ENCODE measurements at places on chromosomes 3 and 15.
A peak's percentile ranks its signal among the peaks of the same experiment; 100 is the strongest.

DNA sequence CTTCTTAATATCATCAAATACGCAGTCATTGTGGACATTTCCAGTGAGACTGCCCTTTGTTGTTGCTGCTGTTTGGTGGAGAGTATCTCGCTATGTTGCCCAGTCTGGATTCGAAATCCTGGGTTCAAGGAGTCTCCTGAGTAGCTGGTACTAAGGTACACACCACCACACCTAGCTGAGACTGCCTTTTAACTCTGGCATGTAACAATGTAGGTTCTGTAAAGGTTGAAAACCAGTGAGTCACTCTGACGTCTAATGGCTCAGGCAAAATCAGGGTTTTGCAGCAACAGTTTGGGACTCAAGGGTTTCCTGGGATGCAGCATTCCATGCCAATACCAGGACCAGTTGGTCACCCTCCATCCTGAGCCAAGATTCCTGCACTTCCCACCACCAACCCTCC is 52.2 kb downstream of the AQP9 start:
- no peak for DNase-seq

GRCh38 chr3:54165865-54166264 is 43.5 kb downstream of the CACNA2D3 start:
- DNase-seq: no peak

DNA sequence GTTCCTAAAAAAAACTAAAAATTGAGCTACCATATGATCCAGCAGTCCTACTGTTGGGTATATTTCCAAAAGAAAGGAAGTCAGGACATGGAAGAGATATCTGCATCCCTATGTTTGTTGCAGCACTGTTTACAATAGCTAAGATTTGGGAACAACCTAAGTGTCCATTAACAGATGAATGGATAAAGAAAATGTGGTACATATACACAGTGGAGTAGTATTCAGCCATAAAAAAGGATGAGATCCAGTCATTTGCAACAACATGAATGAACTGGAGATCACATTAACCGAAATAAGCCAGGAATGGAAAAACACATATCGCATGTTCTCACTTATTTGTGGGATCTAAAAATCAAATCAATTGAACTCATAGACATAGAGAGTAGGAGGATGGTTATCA is 29.5 kb downstream of the LRRC49 start:
- DNase-seq: no peak

GRCh38 chr15:39960411-39960810 is 26.5 kb downstream of the EIF2AK4 start:
- DNase-seq: no peak

GRCh38 chr3:191555037-191555436 is 94.1 kb downstream of the PYDC2 start:
- DNase-seq: no peak

- DNase-seq: no peak
Observed at GRCh38 chr3:48467110-48467454, 20.5 kb downstream of the ATRIP start.

- no peak for DNase-seq
Observed at GRCh38 chr15:91867581-91868026, 14.1 kb downstream of the SLCO3A1 start.

GRCh38 chr3:58210761-58211460 is at the start of gene DNASE1L3:
Gene DNASE1L3, minus strand, starts transcription at chr3:58210972. Its CDS starts 66 bp downstream, at chr3:58210906.
- no peak for DNase-seq

DNA sequence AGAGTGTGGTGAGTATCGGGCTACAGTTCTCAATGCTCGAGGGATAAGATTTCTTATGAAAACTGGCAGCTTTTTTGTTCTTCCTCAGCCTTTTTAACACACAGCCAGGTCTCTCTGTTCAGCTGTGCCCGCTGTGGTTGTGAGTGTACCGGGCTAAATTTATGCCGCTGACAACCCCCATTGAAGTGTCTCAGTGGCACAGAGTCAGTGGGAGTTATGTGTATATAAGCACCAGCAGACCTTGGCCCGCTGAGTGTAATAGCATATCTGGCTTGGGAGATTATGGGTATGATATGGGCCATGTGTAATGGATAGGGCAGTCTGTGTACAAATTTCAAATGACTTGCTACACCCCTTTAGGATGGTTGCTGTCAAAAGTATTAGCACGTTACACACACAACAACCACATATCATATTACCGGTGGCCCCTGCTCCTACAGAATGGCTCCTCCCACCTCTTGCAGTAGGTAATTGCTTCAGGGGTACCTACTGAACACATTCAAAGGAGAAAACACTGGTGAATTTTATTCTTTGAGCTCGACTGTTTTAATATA is 26.9 kb upstream of the NR2F2 start:
- no peak for DNase-seq

- DNase-seq: peak; percentile 19
Observed at GRCh38 chr3:107942244-107942643, 148.6 kb downstream of the CD47 start.

DNA sequence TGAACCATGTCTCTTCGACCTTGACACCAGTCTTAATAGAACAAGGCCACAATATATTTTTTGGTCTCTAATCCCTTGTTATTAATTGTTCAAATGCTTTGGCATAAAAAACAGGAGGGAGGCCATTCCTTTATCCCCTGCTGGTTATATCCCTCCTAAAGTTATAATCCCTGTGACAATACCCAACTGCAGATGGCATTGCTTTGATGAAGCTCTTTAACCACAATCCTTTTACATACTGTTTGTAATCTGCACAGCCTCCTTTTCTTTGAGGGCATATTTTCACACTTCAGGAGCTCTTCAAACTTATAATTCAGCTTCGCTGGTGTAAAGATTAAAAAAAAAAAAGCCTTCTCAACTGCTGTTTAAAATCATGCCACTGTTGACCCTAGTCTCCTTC is 919.0 kb downstream of the EPHA3 start:
- DNase-seq: no peak

DNA sequence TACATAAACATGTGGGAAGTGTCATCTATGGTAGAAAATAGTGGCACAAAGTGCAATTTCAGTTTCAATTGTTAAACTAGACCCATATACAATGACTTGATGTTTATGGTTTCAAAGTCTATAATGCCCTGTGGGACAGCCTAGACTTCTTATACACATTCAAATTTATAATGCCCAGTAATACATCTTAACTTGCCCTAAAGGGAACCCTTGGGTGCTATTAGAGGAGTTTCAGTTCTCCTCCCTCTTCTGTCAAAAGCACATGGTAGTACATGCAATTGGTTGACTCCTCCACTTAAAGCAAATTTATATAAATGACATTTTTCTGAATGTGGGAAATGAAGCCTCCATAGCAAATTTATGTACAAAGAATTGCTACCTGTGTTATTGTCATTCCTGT is 30.2 kb upstream of the OR5K4 start:
- DNase-seq: no peak

GRCh38 chr15:100689131-100689899 is 86.9 kb downstream of the ASB7 start:
- no peak for DNase-seq

GRCh38 chr3:183378008-183378407 is 50.4 kb downstream of the MCF2L2 start:
- no peak for DNase-seq

DNA sequence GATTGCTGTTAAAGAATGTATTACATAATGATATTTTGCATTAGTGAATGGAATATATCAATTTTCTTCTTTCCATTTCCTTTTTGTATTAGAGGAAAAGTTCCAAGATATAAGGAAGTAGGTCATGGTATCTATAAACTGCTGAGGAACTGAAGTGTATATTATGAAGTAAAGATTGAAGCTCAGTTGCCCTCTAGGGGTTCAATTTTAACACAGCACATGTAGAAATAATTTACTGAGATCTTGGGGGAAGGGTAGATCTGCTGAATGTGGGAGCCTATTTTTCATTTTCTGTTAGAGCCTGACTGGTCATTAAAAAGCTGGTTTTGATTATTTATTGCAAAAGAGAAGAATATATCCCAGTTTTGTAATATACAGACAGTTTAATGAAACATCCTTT is 45.2 kb downstream of the CMC1 start:
- DNase-seq: peak; percentile 75
